ENCODE measurements at places on chromosomes 11 and 22.

GRCh38 chr11:2929950-2930703, 907 bp upstream of the PHLDA2 start:
- peak; percentile 82 for DNase-seq

GRCh38 chr11:67043572-67044349, 12.9 kb upstream of the RHOD start:
- no peak for DNase-seq

DNA sequence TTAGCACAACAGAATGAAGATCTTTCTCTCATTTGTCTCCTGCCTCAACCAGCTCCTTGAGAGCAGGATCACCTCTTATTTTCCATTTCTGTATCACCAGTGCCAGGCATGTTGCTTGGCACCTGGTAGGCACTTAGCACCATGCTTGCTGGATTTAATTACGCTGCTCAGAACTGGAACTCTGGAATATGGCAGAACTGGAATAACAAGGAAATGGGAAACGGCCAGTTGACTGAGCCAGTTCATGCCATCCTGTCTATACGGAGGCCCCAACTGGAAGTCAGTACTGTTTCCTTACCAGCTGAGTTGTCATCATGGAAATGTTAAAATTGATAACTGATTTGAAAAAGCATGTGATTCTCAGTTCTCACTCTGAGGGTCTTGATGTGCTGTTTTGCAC, 69.5 kb upstream of the YWHAH start:
- DNase-seq = no peak

DNA sequence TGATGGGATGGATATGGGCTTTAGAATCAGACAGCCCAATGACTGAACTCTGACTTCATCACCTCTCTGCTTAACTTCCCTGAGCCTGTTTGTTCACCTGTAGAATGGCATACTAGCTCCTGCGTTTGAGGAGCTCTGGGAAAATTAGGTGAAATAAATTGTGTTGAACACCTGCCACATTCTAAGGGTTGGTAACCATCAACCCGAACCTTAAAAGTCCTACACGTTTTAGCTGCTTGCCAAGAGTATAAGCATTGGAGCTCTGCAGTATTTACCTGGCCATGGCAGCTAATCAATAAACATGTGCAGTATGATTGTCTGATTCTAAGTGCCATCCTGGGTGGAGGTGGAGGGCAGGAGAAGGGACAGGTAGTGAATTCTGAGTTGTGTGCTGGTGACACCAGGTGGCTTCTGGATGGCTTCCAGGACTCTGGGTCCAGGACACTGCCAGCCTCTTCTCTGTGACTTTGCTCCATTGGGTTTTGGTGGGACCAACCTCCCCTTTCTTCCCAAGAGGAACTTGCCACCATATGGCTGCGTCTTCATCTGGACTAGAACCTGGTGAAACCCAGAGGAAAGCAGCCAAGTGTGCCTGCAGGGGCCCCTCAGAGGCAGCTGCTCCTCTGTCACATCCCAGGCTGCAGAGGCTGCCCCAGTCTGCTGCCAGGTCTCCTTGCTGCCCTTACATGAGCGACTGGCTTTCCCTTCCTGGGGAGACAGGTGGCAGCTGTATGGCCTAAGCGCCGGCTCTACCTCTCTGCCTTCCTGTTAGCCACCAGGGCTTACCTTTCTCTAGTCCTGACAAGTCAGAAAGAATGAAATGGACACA, 85.6 kb downstream of the CACNG2 start:
- DNase-seq = no peak

DNA sequence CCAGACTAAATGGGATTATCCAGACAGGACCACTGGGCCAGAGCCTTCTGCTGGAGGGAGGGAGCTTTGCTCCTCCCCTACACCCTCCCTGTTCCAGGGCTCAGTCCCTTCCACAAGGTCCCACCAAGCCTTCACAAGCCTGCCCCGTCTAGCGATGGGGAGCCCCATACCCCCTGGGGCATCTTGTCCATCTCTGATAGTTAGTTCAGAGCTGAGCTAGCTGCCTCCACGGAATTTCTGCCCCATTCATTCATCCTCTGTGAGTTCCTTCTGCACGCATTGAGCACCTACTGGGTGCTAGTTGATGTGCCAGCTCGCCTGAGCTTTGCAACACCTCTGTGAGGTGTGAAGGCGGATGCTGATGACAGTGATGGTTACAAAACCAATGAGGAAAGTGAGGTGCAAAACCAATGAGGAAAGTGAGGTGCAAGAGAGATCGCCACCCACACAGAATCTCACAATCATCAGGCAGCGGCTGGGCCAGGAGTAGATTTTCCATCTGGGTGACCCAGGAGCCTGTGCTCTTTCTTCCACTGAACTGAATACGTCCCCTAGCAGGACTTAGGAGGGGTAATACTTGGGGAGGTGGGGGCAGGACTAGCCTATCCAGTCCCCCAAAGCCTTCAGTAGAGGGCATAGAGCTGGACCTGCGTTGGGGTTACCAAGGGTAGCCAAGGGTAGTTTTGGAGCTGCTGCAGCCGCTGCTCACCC, 21.5 kb upstream of the CBX7 start:
- DNase-seq = no peak

DNA sequence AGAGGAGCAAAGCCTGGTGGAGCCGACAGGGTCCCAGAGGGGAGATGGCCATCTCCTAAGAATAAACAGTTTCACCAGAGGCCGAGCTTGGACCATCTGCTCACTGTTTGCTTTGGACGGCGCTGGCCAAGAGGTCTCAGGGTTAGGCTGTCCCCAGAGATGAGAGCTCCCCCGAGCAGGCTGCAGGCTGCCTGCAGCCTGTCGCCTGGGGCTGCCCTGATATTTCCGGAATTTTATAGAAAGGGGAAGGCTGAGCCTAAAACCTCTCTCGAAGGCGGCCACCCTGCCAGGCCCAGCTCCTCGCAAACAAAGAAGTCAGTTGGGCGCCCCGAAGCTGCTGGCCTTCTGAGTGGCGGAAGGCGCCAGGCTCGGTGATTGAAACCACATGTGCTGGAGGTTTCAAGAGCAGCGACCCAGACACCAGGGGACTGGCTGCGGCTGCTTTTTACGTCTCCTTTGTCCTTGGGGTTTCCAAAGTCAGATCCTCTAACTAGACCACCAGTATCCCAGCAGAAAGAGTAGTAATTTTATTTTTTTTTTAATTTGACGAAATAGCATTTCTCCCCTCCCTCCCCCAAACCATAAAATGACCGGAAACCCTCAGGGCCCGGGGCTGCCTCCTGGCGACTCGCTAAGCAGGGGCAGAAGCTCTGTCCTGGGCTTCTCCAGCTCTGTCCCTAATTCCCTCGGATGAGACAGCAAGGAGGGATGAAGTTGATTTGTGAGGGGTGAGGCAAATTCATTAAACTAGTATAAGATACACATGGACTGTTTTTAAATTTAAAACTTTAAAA, 57.4 kb downstream of the CLMP start:
- DNase-seq = peak; percentile 90

GRCh38 chr22:28710107-28710506, 30.5 kb upstream of the TTC28 start:
- peak; percentile 28 for DNase-seq

GRCh38 chr11:19664886-19665548, 47.6 kb upstream of the NAV2 start:
- DNase-seq = peak; percentile 66

DNA sequence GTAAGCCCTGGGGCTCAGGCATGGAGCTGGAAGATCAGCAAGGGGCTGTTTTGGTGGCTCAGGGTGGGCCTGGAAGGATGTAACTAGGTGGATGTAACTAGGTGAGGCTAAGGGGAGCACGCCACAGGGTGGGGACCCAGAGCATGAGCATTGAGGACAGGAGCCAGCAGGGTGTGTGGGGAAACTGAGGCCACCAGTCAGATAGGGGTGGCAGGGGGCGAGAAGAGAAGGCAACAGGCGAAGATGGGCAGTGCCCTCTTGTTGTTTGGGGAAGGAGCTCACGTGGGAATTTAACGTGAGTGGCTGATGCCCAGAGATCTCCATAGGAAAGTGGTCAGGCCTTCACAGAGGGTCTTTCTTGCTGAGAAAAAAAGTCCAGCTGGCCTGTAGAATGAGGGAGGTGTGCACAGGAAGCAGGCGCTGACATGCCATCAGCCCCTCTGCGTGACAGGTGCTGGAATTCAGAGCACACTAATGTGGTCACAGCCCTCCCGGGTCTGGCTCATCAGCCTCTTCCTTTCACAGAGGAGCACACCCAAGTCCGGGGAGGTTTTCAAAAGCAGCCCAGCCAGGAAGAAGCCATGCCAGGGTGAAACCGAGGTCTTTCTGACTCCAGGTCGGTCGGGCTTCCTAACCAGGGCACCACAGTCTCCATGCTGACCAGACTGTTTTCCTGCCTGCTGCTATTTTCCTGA, 54.6 kb upstream of the PAX6 start:
- no peak for DNase-seq

DNA sequence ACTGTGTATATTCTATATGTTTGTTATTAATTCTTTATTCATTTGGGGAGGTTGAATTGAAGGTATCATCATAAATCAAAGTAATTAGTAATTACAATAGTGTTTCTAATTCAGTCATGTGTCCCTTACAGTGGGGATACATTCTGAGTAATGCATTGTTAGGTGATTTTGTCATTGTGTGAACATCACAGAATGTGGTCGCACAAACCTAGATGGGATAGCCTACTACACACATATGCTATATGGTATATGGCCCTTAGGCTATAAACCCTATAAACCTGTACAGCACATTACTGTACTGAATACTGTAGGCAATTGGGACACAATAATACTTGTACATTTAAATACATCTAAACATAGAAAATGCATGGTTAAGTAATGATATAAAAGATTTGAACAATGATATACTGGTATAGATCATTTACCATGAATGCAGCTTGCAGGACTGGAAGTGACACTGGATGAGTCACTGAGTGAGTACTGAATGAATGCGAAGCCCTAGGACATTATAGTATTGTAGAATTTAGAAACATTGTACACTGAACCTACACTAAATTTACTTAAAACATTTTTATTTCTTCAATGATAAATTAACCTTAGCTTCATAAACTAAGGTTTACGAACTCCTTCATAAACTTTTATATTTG, 936.2 kb upstream of the CHORDC1 start:
- no peak for DNase-seq

GRCh38 chr11:61146416-61146815, 14.8 kb downstream of the VPS37C start:
- DNase-seq = no peak

GRCh38 chr11:64858467-64859263, 14.2 kb upstream of the CDC42BPG start:
- no peak for DNase-seq

DNA sequence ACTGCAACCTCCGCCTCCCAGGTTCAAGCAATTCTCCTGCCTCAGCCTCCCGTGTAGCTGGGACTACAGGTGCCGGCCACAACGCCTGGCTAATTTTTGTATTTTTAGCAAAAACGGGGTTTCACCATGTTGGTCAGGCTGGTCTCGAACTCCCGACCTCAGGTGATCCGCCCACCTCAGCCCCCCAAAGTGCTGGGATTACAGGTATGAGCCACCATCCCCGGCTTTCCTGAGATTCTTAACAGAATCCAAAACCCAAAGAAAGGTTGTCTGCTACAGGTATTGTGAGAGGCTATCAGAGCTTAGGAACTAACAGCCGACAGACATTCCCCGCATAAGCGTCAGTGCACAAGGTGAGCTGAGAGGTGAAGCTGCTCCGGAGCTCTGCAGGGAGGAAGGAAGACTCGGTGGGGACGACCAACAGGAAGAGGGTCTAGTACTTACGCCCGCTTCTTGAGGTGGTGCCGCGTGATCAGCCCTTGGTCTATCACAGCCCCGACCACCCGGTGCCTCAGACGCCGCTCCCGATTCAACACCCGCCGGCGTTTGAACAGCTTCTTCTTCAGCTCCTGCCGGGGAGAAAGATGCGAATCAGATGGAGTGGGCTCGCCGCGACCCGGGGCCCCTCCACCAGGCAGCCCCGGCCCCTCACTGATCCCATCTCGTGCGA, 470 bp downstream of the C11orf98 start:
- peak; percentile 24 for DNase-seq

- DNase-seq = peak; percentile 63
Measured at GRCh38 chr11:118610773-118611432, 3.5 kb downstream of the PHLDB1 start.

- no peak for DNase-seq
Measured at GRCh38 chr22:41862530-41863266, 29.8 kb downstream of the SREBF2 start.

DNA sequence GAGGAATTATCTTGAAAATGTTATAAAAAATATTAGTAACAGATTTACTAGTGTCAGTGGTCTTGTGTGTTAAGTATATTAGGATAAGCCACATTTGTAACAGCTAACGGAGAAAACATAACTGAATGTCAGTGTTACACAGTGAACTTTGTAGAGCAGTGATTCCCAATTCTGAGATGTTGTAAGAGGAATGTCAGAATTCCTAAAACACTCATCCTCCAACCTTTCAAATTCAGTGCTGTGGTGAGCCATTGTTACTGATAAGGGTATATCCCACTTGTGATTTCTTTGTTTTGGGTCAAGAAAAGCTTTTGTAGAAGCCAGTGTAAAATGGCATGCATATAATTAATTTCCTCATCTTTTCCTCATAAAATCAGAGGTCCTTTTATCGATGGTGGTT, 61.9 kb downstream of the ARHGEF12 start:
- DNase-seq = no peak

DNA sequence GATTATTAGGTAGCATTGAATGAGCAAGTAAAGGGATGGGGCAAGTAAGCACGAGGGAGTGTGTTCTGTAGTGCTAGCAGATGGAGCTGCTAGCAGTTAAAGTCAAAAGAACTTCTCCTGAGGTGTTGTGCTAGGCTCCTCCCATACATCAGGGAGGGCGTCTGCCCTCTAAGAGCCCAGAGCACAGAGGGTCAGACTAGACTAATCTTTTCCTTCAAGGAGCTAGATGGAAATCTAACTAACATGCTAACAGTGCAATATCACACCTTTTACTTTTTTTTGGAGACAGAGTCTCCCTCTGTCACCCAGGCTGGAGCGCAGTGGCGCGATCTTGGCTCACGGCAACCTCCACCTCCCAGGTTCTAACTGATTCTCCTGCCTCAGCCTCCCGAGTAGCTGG, 3.2 kb upstream of the PLA2G6 start:
- DNase-seq = no peak

DNA sequence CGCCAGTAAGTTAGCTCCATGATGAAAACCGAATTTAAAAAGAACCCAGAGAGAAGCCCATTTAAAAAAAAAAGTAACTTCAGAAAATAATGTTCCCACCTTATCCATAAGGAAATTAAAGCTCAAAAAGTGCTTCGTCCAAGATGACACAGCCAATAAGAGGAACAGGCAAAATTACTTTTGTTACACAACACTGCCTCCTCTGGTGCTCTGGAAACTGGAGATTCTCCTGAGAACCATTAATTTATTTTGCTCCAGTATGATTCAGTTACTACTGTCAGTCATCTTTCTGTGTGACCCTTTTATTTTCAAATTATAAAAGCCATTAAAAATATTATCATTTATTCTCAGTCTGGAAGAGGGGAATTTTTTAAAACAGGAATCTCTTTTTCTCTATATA, 2.0 kb downstream of the IFT27 start:
- peak; percentile 35 for DNase-seq

GRCh38 chr22:30244066-30244465, 2.5 kb downstream of the LIF start:
- no peak for DNase-seq

GRCh38 chr11:111566324-111566723, 25.8 kb downstream of the LAYN start:
- DNase-seq = no peak
